ENCODE measurements at places on chromosomes 6 and 20.

- DNase-seq: no peak
These were observed 68.8 kb upstream of the ZNFX1 start for GRCh38 chr20:49346682-49347081.

- no peak for DNase-seq
These were observed 92.6 kb upstream of the PRDM1 start for GRCh38 chr6:105993341-105994117.

- no peak for DNase-seq
These were observed 27.1 kb downstream of the MRPL14 start for GRCh38 chr6:44100088-44100550.

- DNase-seq: no peak
These were observed 160.5 kb downstream of the THBS2 start for GRCh38 chr6:169093066-169093723.

GRCh38 chr6:68901044-68901443 is 266.0 kb downstream of the ADGRB3 start:
- DNase-seq: no peak
